ENCODE measurements at places on chromosomes 11 and 22.

GRCh38 chr11:129048911-129049310 is 106.2 kb upstream of the TP53AIP1 start:
- DNase-seq = no peak

GRCh38 chr11:61797263-61797944 is 4.7 kb downstream of the FEN1 start:
- peak; percentile 36 for DNase-seq

DNA sequence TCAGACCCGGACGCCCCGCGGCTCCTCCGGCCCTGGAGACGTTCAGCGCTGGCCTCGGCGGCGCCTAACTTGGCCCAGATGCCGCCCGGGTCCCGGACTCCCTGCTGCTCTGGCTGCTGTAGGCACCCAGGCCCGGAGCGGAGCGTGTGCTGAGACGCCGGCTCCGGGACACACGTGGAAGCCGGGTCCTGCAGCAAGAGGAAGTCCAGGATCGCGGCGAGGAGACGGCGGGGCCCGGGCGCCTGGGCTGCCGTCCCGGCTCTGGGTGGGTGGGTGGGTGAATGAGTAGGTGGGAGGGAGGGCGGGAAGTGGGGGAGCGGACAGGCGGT is 223 bp downstream of the WT1 start:
- DNase-seq = no peak

- DNase-seq = no peak
Measured at GRCh38 chr11:125344846-125345420, 151.1 kb downstream of the FEZ1 start.

DNA sequence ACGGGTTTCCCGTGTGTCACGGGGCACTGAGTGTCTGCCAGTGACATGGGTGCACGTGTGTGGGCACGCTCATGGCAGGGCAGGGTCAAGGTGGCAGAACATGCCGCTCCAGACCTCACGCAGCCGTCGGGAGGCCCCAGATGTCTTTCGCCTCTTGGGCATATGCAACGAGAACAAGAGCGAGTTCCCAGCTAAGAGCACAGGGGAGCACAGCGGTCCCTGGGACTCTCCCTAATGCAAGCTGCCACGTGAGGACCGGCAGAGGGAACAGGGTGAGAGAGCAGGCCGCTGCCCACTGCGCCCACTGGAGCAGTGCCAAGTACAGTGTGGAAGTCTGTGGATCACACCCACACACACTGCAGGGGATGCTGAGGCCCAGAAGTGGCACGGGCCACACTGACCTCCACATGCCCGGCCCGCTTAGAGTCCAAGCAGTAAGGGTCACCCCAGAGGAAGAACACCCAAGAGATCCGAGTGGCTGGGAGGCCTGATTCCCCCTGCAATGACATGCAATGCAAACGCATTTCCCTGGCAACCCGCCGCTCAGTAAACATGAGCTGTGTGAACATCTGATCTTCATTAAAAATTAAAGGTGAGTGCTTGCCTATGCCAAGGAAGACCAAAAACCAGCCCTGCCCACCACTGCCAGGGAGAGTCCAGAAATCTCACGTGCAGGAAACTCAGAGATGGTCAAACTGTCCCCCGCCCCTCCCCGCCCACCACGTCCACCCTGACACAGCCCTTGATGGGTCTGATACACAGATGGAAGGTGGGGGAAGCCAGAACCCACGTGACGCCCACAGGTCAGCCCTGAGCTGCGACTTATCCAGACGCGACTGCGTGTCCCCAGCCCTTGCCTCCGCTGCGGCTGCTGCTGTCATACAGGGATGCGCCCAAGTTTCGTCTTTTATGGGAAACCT is 11.7 kb downstream of the CERK start:
- no peak for DNase-seq

DNA sequence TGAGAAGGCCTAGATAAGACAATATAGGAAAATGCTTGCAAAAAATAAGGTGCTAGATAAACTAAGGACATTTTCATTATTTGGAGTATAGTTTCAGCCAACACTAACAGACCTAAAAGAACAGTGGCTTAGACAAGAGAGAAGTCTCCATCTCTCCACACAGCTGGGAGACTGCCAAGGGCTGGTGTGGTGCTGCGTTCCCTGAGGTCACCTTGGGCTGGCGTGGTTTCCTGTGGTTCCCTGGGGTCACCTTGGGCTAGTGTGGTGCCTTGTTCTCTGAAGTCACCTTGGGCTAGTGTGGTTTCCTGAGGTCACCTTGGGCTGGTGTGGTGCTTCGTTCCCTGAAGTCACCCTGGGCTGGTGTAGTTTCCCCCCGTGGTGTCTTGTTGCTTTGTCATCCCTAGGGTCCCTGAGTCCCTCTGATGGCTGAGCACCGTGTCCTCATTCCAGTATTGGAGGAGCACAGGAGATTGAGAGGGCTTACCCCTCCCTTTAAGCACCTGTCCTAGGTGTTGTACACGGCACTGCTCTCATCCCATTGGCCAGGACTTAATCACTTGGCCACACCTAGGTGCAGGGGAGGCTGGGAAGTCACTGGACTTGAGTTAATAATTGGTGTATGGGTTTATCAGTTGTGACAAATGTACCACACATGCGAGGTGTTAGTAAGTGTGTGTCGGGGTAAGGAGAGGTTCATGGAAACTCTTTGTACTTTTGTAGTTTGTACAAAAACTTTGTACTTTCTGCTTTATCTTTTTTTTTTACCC is 14.9 kb downstream of the SAMM50 start:
- DNase-seq = no peak

- DNase-seq = no peak
Measured at GRCh38 chr11:62359475-62359874, 22.2 kb downstream of the ASRGL1 start.

DNA sequence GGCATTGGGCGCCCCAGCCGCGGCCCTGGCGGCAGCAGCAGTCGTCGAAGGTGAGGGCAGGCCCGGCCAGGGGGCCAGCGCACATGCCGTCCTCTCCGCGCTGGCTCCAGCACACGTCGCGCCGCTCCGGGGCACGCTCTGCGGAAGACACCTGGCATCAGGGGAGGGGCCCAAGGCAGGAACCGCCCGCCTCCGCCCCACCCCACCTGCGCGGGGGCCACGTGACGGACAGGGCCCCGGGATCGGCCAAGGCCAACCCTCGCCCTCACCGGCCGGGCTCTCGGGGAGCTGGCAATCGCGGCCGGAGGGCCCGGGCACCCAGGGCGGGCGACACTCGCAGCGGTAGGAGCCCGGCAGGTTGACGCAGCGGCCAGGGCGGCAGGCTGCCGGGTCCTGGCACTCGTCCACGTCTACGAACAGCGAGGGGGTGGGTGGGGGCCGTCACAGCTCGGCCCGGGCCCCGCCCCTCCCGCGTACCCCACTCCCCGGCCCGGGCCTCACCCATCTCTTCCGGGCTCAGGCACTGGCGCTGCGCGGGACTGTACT is 14.9 kb downstream of the SCYL1 start:
- DNase-seq = no peak

DNA sequence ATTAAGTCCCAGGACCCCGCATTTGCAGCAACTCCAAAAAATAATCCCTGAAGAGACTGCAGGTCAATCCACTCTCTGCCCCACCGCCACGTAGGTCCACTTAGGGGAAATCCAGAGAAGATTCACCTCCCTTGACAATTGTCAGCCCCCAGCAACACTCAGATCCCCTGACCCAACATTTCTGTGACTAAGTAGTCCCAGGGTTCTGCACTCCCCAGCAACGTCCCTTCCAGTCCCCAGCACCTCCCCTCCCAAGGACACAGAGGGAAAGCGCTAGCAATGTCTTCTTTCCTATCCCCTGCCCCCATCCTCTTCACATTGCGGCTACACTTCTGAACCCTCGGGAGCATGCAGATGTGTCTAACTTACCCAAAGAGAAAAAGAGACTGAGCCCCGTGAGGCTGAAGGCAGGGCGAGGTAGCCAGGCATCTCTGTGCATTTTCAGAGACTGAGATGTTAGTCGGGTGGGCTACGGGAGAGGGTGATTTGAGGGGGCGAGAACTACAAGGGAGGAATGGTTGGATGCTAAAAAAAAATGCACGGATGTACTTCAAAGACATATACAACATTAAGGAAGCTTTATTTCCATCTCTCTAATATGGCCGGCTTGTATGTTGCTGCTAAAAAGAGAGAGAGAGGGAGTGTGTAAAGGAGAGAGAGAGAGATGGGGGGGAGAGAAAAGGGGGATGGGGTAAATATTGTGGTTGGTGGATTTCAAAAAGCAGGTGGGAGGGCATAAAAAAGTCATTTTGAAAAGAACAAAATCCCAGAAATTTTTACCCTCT is at the start of gene SCN2B:
Gene SCN2B, minus strand, starts transcription at position 647 of the 785 bp plus-strand sequence. Its CDS starts 208 bp downstream, at position 439.
- no peak for DNase-seq

- no peak for DNase-seq
Measured at GRCh38 chr22:46104881-46105493, 45.3 kb upstream of the PPARA start.
